ENCODE measurements at places on chromosomes 4 and X.

DNA sequence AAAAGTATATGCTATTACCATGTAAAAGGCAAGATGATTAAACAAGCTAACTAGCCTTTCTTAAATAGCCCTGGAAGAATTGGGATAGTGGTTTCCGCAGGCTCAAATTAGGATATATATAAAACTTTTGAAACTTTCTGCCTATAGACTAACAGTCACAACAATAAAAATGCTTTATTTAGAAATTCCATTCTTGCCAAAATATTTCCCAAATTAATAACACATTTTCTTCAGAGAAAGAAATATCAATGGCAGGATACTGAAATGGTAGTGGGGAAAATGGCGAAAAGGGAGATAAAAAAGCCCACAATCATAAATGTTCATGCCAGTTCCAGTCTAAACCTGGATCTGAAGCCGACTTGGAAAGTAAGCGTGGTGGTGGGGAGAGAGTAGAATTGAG is 56.0 kb downstream of the MAD2L1 start:
- DNase-seq, result no peak

DNA sequence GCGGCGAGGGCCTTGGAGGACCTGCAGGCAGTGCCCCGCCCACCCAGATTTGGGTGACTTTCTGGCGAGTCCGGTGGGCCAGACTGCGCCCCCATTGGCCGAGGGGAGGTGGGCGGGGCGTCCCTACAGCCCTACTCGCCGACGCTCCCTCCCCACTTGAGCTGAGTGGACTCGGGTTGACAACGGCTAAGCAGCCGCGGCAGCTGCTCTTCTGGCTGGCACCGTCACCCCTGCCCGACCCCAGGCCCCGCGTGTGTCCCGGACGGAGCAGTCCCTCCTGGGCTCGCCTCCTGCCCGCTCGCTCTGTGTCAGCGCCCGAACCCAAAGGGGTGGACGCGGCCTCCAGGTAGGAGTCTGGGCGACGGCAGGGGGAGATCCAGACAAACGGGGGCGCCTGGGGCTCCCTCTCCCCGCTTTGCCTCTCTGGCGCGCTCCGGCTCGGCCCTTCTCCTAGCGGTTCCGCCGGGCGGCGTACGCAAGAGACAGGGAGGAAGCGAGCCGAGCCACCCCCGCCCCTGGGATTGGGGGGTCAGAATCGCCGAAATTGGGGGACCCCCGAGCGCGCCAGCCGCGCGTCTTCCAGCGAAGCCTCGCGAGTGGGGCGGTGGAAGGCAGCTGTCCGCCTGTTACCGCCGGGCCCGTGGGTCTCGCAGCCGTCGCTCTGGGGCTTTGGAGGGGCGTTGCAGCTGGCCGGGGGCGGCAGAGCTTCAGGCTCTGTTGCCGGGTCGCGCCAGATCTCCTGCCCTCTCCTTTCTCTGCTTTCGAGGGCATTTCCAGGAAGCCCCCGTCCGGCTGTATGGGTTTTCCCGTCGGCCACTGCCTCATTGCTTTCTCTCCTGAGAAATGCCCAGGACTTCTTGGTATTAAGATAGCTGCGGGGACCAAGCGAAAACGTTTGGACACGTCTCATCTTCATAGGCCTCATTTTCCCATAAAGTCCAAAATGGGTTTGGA is 46.3 kb downstream of the STARD8 start:
- DNase-seq, result peak; percentile 11

- DNase-seq, result no peak
Measured at GRCh38 chrX:109351557-109351956, 130.3 kb downstream of the GUCY2F start.

DNA sequence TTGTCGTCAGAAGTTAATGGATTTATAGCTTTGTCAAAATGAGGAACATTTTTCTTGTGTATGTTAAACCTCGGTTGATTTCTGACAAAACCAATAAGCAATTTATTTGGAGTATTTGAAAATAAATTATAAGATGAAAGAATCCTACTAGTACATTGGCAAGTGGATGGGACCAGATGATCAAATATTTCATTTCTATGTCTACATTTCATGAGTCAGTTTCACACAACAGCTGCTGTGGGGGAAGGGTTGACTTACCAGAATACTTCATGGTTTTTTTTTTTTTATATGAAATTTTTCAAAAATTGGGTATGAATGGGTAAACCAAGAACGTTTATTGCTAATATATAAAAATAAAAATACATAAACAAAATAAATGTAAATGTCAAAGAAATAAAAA is 39.4 kb downstream of the RAPGEF2 start:
- DNase-seq, result no peak

DNA sequence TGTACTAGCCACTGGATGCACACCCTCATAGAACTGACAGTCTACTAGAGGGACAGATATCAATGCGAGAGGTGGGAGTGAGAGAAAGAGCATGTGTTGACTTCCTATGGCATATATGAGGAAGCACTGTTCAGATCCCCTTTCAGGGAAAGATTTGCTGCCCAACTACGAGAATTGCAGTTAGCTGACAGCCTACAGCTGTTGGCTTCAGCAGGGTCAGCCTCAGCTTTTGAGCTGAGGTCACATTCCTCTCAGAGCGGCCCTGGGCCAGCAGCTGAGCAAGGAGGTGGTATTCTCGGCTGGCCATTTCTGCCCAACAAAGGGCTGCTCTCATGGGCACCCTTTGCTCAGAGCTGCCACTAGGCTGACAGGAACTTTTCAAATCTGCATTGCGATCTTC is 580.2 kb downstream of the MID1IP1 start:
- DNase-seq, result no peak

GRCh38 chr4:70667740-70668535 is 1.6 kb upstream of the JCHAIN start:
- no peak for DNase-seq

DNA sequence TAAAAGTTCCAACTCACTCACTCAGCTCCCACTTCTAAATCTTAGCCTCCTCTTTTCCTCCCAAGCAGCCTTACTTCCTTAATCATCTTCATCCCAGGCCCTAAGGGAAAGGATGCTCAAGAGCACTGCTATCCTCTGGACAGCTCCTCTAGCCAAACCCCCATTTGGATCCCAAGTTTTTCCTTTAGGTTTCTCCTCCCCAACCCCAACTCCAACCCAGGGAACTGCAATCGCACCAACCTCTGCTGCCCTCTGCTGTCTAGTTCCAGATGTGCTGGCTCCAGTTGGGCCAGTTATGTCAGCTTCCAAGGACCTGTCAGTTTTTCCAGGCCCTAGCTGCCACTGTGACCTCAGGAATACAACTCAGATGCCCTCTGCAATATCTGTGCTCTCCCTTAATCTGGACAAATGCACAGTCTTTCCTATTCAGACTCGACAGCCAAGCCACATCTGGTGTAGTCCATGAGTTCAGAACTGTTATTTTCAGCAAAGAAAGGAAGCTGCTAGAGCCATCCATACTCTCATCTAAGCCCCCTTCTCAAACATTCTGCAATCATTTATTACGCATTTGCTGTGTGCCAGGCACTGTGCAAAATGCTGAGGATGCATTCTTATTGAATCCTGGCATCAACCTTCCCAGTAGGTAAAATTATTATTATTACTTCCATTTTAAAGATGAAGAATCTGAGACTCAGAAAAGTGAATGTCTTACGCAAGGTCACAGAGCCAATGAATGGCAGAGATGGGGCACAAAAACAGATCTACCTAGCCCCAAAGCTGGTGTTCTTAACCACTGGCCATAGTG is 12.3 kb upstream of the XPNPEP2 start:
- DNase-seq, result peak; percentile 58

DNA sequence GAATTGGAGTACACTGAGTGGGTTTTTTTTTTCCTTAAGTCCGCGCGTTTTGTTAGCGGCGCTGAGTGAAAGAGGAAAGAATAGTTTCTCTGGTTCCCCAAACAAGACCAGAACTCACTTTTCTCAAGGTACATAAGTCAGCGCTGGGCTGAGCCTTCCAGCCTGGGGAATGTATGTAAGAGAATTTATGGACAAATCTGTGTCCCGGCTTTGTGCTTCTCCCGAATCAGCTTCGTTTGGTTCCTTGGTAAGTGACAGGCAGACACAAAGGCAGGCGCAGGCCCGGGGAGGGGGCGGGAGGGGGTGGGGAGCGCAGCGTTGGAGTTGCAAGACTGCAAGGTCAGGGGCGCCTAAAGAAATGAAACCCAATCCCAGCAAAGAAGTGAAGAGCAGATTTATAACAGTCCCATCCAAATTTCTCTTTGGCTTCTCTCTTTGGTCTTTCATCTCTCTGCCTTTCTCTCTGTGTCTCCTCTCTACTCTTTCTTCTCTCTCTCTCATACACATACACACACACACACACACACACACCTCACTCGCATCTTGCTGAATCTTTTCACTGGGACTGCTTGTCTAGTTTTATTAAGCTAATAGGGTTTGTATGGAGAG is 981 bp downstream of the TET2 start:
- DNase-seq, result peak; percentile 42

DNA sequence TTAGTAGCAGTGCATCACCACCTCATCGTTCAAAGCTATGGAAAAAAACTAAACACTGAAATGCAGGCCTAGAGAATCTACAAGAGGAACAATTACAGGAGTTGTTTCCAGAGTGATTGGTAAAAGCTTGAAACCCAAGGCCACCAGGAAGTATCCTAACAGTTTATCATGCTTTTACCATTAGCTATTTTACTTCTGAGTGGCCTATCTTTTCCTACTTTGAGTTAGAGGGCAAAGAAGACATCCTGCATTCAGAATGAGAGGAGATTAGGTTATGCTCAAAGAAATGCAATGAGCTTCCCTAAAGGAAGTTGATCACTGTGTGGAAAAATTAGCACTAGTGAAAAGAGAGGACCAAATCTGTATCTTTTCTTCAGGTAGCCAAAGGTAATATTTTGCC is 69.8 kb upstream of the PRSS48 start:
- no peak for DNase-seq

- peak; percentile 52 for DNase-seq
Measured at GRCh38 chrX:129823115-129823514, 20.6 kb downstream of the ZDHHC9 start.
